NCI-H510A treated with DMSO at 0.1 percent for 48 hours (cell line): ENCODE measurements at places on chromosomes 16 and 17.

- no peak for DNase-seq
These were observed 18.1 kb upstream of the BCO1 start for GRCh38 chr16:81220349-81220748.

- DNase-seq: no peak
These were observed 37.3 kb downstream of the TSC2 start for GRCh38 chr16:2084895-2085625.

GRCh38 chr17:43840814-43841213 is 6.2 kb upstream of the CD300LG start:
- no peak for DNase-seq

DNA sequence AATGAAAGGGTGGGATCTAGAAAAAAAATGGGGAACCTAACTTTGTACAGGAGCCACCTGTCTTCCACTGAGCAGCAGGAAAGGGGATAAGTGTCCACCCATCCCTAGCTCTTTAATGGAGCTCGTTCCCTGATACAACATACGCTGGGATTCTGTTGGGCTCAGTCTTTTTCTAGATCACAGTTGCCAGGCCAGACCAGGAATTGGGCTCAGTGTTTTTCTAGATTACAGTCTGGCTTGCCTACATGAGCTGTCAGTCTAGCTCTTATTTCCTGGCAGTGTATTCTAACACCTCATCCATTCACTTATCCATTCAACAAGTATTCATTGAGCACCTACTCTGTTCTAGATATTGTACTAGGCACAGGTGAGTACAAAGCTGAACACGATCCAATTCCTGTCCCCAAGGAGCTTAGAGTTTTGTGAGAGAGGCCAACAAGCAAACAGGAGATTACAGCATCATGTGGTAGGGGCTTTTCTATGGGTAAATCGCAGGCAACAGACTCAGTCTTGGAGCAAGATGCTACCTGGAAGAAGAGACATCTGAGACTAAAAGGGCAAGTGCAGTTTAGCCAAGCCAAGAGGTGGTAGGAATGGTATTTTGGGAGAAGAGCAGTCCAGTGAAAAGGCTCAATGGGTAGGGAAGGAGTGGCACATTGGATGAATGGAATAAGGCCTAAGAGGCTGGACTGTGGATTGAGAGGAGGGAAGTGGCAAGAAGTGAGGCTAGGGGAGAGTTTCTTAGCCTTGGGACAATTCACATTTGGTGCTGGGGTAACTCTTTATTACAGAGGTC is 138.0 kb upstream of the HS3ST2 start:
- DNase-seq: no peak

DNA sequence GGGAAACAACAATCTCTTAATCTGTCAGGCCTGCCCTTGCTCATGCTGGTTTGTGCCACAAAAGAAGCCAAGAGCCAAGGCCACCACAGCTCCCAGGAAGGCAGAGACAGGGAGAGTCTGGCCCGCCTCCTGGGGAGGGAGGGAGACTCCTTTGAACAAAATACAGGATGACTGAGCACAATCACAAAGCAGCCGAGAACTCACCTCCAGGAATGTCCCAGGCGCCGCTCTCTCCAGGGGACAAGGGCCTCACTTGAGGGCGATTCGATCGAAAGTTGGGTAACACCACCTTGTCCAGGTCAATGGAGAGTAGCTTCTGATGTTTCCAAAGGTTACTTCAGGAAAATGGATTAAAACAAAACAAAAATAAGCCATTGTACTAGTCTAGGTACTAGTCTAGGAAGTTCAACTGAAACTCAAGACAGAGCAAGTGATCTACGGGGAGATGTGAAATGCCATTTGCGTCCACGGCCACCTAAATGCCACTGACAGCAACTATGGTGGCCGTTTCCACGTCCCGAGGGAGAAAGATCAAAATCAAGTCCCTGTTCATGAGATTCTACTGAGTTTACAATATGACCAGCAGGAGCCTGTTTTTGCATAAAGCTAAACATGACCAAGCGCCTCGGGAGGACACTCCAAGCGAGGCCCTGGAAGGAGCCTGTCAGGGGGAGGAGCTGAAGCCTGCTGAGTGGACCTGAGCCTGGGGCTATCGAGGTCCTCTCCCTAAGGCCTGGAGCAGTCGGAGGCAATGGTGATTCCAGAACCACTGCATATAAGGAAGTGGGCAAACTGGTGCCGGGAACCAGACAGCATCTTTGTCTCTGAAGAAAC is 13.4 kb upstream of the SLC38A8 start:
- no peak for DNase-seq

GRCh38 chr16:48054881-48055601 is 100.8 kb downstream of the ABCC12 start:
- DNase-seq: peak; percentile 54

DNA sequence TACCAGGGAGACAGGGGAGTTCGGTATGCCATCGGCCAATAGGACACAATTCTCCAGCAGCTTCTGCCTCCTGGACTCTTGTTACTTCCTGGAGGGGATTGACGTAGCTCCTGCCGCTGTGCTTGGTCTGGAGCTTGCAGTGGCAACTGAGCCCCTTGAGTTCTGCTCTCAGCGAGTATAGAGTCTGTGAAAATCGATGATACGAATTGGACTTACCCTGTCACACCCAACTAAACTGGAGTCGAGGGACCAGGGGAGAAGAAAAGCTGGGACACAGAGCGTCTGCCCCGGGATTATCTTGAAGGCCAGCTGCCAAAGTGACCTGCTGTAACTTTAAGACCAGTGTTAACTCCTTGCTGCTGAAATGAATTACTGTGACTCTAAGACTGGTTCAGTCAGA is 22.2 kb downstream of the SEC14L1 start:
- no peak for DNase-seq

DNA sequence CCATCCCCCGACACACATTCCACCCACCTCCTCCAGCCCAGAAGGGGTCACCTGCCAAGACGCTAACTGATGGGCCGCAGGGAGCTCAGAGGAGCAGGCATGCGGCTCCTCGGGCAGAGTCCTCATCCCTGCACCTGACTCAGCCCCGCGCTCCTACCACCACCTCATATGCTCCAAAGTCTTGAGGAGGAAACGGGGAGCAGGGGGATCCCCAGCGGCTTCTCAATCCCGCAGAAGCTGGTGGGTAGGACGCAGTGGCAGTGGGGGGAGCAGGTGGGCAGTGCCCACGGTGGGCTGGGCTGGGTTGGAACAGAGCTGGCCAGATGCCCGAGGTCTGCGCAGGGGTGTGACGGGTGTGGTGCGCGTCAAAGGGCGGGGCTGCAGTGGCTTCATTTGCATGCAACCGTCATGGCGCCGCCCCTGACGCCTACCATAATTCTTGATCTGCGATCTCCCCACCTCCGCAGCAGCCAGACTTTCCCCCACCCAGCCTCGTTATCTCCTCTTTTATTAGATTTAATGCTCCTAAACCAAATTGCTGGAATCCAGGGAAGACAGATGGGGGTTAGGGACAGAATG is 39.0 kb upstream of the EMP2 start:
- no peak for DNase-seq

GRCh38 chr17:28563475-28563874 is 7.8 kb downstream of the PIGS start:
- no peak for DNase-seq

DNA sequence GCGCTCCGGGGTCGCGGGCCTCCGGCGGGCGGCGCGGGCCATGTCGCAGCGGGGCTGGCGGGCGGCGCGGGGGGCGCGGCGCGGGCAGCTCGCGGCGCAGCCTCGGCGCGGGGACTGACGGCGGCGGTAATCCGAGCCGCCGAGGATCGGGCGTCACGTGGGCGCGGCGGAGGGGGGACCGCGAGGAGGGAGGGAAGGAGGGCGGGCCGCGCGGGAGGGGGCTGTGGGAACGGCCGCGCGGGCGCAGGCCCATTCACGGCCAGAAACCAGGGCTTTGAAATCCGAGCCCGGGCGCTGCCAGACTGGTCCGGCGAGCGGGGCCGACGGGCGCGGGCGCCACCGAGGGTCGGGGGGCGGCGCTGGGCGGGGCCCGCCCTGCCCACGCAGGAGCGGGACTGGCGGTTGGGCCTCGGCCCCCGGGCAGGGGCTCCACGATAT is at the start of gene MTSS2:
TSS of gene MTSS2 (minus strand) at position 116 of the 438 bp plus-strand sequence. CDS start 262 bp downstream, outside the sequence.
- DNase-seq: peak; percentile 51

GRCh38 chr17:41919165-41919817 is 540 bp upstream of the ACLY start:
- peak; percentile 95 for DNase-seq

DNA sequence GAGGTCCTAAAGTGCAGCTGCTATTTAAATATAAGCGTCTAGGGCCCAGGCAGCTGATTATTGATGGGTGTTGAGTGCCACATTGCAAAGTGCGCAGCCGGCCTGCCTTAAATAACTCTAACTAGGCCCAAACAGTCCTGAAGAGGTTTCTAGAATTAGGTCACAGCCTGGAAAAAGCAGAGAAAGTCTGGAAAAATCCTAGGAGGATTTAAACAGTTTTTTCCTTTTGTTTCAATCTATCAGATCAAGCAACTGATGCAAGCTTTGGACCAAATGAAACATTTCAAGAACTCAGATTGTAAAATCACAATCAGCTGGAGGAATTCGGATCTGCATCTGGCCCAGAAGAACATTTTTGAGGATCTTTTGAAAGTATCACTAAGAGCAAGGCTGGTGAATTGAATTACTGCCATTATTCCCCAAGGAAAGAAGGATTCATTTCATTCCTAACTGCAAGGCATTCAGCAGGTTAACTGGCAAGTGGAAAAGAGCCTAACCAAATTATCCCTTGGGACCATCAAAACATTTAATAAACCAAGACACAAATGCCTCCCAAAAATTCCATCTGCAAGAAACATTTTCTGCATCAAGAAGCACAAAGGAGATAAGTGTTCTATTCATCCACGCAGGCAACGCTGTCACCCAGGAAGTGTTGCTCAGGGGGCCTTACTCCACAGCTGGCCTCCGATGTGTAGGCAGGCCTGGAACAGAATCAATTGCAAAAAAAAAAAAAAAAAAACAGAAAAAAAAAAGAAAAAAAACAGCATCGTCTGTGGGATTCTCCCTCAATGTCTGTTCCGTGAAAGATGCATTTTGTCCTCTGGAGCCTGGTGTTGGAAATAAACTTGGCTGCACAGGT is 46.1 kb downstream of the IRX3 start:
- DNase-seq: no peak

DNA sequence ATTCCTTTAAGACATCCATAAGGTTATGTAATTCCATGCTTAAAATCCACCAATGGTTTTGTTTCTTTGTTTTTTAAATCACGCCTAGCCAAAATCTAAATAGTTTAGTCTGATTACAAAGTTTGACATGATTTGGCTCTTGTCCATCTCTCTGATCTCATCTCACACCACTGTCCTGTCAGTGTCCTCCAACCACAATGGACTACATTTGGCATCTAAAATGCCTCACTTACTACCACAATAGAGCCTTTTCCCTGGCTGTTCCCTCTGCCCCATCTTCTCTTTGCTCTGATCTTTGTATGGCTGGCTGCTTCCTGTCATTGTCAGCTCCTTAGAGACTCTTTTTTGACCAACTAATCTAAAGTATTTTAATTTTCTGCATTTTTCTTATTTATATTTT is 157.2 kb downstream of the MYO1D start:
- no peak for DNase-seq

- no peak for DNase-seq
These were observed 367.1 kb downstream of the SOX9 start for GRCh38 chr17:72487731-72488494.

GRCh38 chr17:10471858-10472257 is 2.5 kb upstream of the MYH4 start:
- no peak for DNase-seq

DNA sequence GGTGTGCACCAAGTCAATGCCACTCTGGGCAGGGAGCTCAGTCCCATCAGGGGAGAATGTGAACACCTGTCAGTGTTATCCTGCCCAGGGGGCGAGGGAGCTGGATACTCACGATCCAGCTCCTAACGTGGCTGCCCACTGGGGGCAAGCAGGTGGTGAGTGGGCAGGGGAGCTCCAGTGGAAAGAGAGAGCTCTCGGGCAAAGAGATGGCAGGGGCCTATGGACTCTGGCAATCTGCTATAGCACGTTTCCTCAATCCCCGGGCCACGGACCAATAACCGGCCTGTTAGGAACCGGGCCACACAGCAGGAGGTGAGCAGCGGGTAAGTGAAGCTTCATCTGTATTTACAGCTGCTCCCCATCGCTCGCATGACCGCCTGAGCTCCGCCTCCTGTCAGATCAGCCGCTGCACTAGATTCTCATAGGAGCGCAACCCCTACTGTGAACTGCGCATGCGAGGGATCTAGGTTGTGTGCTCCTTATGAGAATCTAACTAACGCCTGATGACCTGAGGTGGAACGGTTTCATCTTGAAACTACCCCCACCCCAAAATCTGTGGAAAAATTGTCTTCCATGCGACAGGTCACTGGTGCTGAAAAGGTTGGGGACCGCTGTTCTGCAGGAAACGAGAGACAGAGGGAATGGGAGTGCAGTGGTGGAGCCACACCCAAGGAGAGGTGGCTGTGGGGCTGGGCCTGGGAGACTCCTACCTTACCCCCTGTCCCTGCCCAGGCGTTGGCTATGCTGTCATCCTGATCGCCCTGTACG is 15.6 kb downstream of the SLC6A2 start:
- peak; percentile 7 for DNase-seq
